Cardiac ventricle fibroblast (primary cell): ENCODE measurements at places on chromosomes 2 and 18. TPM values are rescaled to one million over a fixed set of nuclear protein-coding genes. Genes with fewer than 3 reads are reported as not detected.

Gene HAUS1
- total RNA-seq = 32.2 and 40.1 TPM in 2 replicates

Gene EPHA4
- total RNA-seq = 5.2 and 21.8 TPM in 2 replicates

Gene PPP4R3B
- total RNA-seq = 42.1 and 43.6 TPM in 2 replicates

Gene STAT4
- total RNA-seq = 0.20 and 0.37 TPM in 2 replicates

Gene CRYBA2
- not detected in 2 replicates for total RNA-seq

Gene ASIC4
- total RNA-seq = not detected in 2 replicates

Gene FTCDNL1
- total RNA-seq = not detected in 2 replicates

Gene DYNAP
- not detected in 2 replicates for total RNA-seq

Gene COL3A1
- total RNA-seq = 10,648 and 10,756 TPM in 2 replicates

Gene PRKAG3
- total RNA-seq = 0.19 TPM in 1 of 2 replicates, not detected in the other
